ENCODE measurements at places on chromosomes 5 and 9. TPM values are rescaled to one million over a fixed set of nuclear protein-coding genes. Genes with fewer than 3 reads are reported as not detected.

LHX6 gene
- not detected for total RNA-seq

- H3K36me3 ChIP-seq: no peaks in the 10 kb centered on the region
- no peak overlapping the region for H3K27ac ChIP-seq
- H3K4me3 ChIP-seq: no peak overlapping the region
Measured at GRCh38 chr5:74459984-74460383, 180.5 kb downstream of the ENC1 start.

TMEM8B gene
- total RNA-seq: 23.9 TPM

DNA sequence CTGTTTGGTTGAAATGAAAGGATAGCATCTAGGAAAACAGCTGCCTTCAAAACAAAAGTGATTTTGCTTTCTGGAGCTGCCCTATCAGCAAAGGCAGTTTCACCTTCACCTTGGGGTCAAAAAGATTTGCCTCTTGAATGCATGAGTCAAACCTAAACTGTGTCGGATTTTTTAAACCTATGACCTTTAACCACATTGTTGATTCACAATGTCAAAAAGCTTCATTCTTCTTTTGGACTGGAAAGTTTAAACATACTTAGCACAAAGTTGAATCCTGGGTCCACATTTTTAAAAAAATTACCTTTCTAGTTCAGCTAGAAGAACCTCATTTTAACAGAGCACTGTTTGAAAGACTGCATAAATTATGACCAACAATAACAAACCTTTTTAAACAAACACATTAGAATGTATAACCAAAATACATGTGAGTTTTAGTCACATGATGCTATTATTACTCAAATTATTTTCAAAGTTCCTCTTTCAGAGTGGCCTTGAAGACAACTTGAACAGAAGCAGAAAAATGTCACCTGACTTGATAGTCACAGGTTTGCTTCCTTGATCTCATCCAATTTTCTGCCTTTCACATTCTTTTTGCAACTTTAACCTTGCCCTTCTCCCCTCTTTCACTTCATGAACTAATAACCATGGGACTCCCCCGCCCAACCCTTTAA, 109.7 kb upstream of the LHFPL2 start:
- no peaks in the 10 kb centered on the region for H3K36me3 ChIP-seq
- H3K27ac ChIP-seq: no peak overlapping the region
- peaks cover 12% of the 10 kb centered on the region for H3K4me1 ChIP-seq
- no peak overlapping the region for H3K4me3 ChIP-seq

- H3K4me3 ChIP-seq: no peak overlapping the region
- peak overlapping the region; percentile 35 for H3K27ac ChIP-seq
- peaks cover 40% of the 10 kb centered on the region for H3K4me1 ChIP-seq
- H3K27me3 ChIP-seq: no peaks in the 10 kb centered on the region
Measured at GRCh38 chr9:133874060-133874657, 118.0 kb downstream of the VAV2 start.

DNA sequence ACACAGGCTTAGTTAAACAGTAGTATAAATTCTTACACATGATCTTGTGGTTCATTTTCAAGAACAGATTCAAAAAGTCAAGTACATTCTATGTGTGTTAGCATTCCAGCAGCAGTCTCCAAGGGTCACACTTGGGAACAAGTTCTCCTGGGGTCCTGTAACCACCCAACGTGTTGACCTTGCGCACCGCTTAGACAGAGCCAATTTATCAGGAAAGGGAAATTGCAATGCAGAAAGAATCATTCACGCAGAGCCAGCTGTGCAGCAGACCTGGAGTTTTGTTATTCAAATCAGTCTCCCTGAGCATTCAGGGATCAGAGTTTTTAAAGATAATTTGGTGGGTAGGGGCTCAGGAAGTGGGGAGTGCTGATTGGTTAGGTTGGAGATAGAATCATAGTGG, 8.5 kb upstream of the RXFP3 start:
- no peak overlapping the region for H3K27ac ChIP-seq
- peaks cover 7% of the 10 kb centered on the region for H3K4me1 ChIP-seq
- no peak overlapping the region for H3K4me3 ChIP-seq
- no peaks in the 10 kb centered on the region for H3K36me3 ChIP-seq

- no peak overlapping the region for H3K27ac ChIP-seq
- DNase-seq: no peak
- H3K36me3 ChIP-seq: no peaks in the 10 kb centered on the region
- H3K4me3 ChIP-seq: no peak overlapping the region
Measured at GRCh38 chr9:73167614-73168013, 15.9 kb downstream of the ANXA1 start.

DNA sequence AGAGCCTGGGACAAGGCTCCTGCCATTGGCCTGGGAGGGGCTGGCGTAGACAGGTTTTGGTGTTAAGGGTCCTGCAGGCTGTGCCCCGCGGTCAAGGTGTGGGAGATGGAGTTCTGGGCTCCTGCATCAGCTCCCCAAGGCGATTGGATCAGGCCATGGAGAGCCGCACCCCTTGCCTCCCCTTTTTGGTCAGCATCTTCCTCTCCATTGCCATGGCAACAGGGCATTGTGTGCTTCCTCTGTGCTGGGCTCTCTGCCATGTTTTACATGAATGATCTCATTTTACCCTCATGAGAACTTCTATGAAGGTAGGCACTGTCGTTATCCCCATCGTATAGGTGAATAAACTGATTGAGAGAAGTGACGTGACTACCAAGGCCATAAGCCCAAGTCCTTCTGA, 344.3 kb upstream of the CLINT1 start:
- no peak for DNase-seq
- peaks cover 7% of the 10 kb centered on the region for H3K4me1 ChIP-seq
- no peaks in the 10 kb centered on the region for H3K36me3 ChIP-seq
- no peaks in the 10 kb centered on the region for H3K27me3 ChIP-seq
- H3K4me3 ChIP-seq: no peak overlapping the region
- peak overlapping the region; percentile 75 for H3K27ac ChIP-seq

DNA sequence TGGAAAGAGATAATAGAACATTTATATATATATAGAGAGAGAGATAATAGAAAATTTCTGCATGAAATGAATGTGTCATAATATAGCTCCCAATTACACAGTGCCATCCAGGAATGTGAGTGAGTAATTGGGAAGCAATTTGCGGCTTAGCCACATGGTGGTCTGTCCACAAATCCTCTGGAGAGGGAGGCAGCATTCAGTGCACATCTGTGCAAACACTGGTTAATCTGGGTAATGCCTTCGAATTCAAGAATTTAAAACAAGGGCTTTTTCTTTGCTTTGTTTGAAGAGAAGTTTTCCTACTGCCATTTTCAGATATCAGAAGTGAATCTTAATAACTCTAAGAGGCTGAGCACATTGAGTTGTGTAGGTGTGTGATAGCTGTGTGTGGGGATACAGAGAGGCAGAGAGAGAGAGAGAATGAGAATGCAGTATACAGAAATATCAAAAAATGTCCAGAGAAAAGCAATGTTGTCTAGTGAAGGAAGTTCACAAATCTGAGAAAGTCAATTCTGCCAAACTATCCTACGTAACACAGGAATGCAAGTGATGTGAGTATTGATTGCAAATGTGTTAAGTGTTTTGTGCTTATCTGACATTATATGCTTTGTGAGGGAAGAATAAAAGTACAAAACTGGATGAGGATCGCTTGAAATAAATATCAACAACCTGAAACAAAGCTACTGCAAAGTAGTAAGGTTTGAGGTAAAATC, 134.6 kb downstream of the EDIL3 start:
- no peaks in the 10 kb centered on the region for H3K4me1 ChIP-seq
- H3K4me3 ChIP-seq: no peak overlapping the region
- no peaks in the 10 kb centered on the region for H3K27me3 ChIP-seq

IRX2 gene
- total RNA-seq: 42.5 TPM

Data from neural crest cell (in vitro differentiated cells).